ENCODE measurements at places on chromosomes 1 and 21.

GRCh38 chr1:97207868-97208267 lies 486.3 kb downstream of the PTBP2 start:
- no peak for DNase-seq

DNA sequence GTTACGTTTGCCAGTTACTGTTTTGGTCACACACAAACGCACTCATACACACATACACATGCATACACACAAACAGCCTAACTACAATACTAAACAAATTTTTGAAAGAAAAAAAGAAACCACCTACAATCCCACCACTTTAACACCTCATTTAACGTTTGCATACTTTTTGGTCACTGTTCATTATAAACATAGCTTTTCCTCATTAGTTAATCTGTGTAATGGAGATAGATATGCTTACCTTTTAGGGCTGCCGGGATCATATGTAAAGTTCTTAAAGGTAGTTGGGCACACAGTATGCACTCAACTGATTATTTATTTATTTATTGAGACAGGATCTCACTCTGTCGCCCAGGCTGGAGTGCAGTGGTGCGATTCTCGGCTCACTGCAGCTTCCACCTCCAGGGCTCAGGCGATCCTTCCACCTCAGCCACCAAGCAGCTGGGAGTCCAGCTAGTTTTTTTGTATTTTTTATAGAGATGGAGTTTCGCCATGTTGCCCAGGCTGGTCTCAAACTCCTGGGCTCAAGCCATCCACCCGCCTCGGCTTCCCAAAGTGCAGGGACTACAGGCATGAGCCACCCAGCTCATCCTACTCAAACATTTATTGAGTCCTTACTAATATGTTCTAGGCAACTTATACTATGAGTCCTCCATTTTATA lies 677 bp upstream of the BCL10 start:
- no peak for DNase-seq

- DNase-seq: no peak
Measured at GRCh38 chr1:240329443-240329842, 237.8 kb downstream of the FMN2 start.

DNA sequence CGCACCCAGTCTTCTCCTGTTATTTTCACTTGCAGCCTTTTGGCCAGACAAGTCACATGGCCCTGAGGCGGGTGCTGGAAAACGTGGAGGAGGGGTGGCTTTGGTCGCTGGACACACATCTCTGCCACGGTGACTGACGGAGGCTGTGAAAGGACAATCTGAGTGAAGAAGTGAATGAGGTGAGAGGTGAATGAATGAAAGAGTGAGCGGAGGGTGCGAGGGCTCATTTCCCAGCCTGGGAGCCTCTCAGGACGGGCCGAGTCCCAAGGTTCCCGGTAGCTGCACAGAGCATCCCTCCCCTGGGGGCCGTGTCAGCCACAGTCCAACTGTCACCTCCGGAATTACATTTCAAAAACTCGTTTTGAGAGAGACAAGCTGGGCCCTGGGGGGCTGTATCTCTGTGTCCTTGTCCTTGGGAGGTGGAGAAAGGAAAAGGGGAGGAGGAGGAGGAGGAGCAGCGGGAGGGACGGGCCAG lies 89.6 kb downstream of the UBIAD1 start:
- DNase-seq: no peak
